ENCODE measurements at places on chromosomes 4 and X.

DNA sequence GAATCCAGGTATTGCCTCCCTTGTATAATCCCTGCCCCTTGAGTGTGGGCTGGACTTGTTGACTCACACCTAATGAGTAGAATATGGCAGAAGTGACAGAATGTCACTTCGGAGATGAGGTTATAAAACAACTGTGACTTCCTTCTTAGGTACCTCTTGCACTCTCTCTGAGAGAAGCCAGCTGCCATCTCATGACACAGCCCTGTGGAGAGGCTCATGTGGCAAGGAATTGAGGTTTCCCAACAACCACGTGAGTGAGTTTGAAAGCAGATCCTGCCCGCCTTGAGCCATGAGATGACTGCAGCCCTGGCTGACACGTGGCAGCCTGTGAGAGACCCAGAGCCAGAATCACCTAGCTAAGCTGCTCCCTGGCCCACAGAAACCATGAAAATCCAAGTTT lies 13.5 kb downstream of the ASB11 start:
- DNase-seq, result no peak

DNA sequence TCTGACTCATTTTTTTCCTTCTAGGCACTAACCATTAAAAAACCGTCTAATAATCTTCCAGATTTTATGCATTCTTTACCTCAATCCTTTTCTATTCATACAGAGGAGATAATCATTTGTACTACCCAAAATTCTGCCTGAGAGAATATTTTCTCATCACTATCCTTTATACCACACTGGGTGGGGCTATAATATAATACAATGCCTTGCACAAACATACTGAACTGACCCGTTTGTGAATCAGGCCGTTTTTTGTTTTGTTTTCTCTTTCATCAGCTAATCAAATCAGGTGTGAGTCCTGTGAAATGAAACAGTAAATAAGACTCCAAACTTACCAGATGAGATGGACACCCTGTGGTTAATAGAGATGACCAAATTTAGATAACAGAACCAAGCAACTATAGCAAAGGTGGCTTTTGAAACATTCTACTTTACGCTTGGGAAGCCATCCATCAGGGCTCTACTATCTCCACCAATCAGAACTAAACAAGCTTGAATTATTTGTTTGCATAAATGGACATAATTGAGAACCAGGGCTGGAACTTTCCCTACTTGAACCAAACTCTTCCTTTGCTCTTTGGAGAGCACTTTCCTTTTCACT lies 573.0 kb downstream of the GABRG1 start:
- DNase-seq, result no peak

- DNase-seq, result no peak
Measured at GRCh38 chr4:1274871-1275270, 14.8 kb upstream of the MAEA start.

DNA sequence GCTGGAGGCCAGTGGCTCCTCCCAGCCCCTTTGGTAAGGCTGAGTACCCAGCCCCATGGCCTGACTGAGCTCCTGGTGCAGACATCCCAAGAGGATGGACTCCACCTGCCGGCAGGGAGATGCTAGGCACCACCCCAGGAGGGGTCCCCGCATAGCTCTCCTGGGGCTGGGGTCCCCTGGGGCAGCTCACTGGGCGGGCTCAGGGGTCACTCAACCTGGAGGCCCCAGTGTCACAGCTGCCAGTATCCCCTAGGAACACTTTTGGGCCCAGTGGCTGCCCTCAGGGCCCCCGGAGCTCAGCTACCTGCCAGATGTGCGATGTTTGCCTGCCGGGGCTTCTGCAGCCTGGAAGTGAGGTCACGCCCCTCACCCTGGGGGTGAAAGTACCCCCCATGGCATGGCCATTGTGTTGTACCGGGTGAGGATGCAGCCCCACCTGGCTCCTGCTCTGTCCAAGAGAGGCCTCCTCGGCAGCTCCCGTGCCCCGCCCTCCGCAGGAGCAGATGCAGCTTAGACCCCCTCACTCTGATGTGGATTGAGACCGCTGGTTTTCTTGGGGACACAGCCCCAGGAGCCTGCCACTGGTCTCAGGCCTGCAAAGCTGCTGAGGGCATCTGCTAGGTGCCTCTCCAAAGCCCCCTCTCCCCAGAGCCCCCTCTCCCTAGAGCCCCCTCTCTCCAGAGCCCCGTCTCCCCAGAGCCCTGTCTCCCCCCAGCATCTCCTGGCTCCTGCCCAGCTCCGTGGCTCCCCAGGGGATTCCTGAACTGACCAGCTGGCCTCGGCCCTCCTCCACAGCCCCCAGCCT lies 6.7 kb upstream of the HGFAC start:
- no peak for DNase-seq

DNA sequence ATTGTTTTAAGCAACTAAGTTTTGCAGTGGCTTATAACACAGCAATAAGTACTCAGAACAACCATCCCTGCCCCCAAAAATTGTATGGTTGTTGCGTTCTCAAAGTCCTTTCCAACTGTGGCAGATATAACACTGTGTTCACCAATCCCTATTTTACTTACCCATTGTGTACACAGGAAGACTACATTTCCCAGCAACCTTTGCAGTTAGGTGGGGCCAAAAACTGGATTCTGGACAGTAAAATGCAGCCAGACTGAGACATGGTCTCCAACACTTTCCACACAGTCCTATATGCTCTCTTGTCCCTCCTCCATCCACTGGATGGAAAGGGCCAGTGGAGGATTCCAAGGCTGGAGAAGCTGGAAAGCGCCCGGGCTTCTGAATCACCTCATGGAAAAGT lies 523.6 kb downstream of the BCOR start:
- no peak for DNase-seq

GRCh38 chr4:92733231-92733630 lies 429.5 kb downstream of the GRID2 start:
- DNase-seq, result no peak

DNA sequence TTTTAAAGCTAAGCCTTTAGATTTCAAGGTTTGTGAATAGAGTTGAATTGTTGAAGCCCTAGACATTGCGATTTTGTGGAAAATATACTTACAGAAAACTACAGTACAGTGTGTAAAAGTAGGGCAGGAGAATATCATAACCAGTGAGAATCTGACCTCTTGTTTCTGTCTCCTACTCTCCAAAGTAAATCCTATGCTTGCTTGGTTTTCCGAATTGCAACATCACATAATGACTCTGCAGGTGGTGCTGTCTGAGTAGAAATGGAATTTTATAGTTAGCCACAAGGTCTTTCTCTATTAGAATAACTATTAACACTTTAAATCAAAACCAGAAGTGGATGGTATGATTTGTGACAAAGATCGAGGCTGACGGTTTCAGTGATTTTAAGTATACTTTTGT lies 505.6 kb downstream of the RAPGEF2 start:
- DNase-seq, result no peak

- no peak for DNase-seq
Measured at GRCh38 chr4:526189-526909, 27.3 kb downstream of the PIGG start.

GRCh38 chr4:107825072-107825824 lies 516 bp downstream of the SGMS2 start:
- no peak for DNase-seq

- DNase-seq, result no peak
Measured at GRCh38 chrX:37677243-37677642, 8.3 kb upstream of the XK start.

- DNase-seq, result no peak
Measured at GRCh38 chr4:118273642-118274041, 79.2 kb downstream of the PRSS12 start.

GRCh38 chr4:153142700-153143438 lies 61.4 kb upstream of the TRIM2 start:
- peak; percentile 27 for DNase-seq

- DNase-seq, result no peak
Measured at GRCh38 chr4:159395693-159396092, 292.8 kb downstream of the RAPGEF2 start.

GRCh38 chrX:12309744-12310076 lies 171.4 kb downstream of the FRMPD4 start:
- DNase-seq, result no peak

DNA sequence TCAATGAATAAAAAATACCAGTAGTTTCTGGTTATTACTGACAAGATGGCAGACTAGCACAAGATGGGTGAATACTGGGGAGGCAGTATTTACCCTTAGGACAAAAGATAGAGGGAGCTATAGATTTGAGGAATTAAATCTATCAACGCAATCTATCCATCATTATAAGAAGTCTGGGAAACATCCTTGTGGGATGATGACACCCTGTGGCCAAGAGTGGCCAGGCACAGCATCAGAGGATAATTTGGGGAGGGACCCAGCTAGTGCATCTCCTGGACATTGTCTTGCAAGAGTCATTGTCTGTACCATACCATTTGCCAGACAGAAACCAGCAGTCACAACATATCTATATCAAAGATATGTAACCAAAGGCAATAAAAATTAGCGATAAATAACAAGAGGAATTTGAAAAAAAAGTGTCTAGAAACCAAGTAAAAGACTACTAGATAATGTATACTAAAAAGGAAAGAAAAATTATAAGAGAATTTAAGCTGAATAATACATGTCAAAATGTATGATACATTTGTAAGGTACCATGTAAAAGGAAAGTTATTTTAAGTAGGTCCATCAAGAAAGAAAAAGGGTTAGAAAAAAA lies 22.9 kb downstream of the KCTD8 start:
- DNase-seq, result no peak

DNA sequence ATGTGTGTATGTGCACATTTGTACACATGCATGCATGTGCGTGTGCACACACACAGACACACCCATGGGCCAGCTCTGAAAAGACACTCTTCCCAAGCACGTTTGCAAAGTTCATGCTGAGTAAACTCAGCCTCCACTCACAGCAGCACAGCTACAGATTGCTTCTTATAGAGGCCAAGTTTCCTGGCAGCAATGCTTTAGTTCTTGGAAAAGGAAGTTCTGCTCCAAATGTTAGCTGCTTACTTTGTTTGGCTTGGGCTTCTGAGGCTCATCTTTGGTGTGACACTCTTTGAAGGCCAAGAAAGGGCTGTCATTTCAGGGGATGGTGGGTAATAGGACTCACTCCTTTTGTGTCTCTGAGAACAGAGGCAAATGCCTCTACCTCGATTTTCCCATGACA lies 6.6 kb downstream of the PLP1 start:
- DNase-seq, result no peak

DNA sequence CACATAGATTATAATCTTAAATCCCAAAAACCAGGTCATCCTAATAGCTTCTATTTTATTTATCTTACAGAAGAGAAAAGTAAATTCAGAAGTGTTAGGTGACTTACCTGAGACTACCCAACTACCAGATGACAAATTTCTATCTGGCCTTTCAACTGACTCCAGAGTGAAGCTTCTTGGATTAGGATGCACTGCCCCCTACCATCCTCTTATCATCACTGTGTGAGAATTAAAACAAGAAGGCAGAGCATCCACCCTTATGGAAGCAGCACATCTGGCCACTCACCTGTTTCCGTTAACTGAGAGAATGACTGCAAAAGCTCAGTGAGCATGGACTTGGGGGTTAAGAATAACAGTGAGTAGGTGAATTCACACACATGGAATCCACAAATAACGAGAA lies 502.6 kb upstream of the TECRL start:
- DNase-seq, result no peak

- DNase-seq, result no peak
Measured at GRCh38 chr4:163237856-163238255, 71.2 kb upstream of the NAF1 start.

- DNase-seq, result no peak
Measured at GRCh38 chr4:96602661-96603060, 762.8 kb downstream of the PDHA2 start.

DNA sequence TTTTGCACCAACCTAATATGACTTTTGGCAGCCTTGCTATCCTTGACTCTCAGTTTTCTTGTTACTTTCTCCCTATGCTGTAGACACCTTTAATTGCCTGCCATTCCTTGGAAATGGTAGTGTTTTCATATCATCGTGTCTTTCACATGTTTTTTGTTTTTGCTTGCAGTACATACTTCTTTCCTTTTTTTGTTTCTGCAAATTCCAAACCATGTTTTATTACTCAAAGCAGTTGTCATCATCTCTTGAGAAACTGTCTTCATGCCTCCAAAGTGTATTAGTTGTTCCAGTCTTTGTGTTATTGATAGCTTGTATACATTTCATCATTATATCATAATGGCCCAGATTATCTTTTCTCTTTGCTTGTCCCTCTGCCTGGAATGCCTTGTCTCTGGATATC lies 57.1 kb downstream of the PDLIM5 start:
- no peak for DNase-seq

- DNase-seq, result no peak
Measured at GRCh38 chr4:100641336-100641735, 123.5 kb upstream of the EMCN start.

GRCh38 chr4:121714548-121714947 lies 17.8 kb upstream of the ANXA5 start:
- DNase-seq, result no peak

DNA sequence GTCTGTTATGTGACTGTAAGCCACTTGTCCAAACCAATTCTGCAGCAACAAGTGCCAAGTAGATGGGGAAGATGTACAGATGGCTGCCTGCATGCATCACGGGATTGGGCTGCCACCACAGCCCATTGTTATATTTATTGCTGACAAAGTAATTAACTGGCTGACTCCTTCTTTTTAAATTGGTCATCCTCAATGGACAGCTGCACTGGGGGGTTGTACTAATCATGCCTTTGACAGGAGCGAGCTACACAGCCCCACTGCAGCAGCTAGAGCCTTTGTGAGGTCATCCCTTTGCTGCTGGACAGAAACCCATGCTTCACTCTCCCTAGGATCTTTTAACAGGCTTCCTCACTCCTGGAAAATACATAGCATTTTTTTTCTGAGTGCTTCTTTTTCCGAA lies 146.7 kb upstream of the CXXC4 start:
- DNase-seq, result no peak

GRCh38 chr4:83692028-83692427 lies 156.1 kb downstream of the GPAT3 start:
- no peak for DNase-seq

DNA sequence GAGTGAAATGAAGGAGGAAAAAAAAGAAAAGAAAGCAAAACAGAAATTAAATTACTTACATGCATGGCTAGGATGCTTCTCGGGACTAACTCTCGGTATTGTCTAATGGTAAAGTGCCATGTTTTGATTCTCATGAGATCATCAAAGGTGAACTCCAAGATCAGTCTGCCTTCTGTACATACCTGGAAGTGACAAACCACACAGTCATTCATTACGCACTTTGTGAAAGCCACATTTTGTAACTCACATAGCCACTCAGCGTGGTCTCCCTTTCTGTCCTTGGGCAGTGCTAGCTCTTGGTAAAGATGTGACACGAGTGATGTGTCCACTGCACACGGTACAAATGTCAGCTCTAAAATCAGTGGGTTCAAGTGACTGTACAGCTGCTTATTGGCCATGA lies 309.8 kb downstream of the LDB2 start:
- no peak for DNase-seq

GRCh38 chr4:83307920-83308319 lies 23.3 kb upstream of the COQ2 start:
- DNase-seq, result no peak

GRCh38 chr4:110484767-110485166 lies 8.8 kb downstream of the ENPEP start:
- DNase-seq, result no peak

DNA sequence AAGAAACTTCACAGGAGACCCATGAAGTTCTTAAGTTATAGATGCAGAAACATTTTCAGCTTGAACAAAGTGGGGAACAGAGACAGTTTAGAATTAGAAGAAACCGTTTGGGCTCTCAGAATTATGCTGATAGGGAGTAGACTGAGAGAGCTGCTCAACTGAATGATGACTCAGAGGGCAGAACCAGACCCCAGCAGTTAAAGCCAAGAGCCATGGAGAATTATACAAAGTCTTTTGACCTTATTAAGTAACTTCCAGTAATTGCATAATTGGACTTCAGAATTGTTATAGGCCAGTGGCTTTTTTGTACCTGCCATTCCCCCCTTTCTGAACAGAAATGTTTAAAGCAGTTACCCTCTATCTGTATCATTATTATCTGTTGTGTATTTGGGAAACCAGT lies 642.1 kb downstream of the CCSER1 start:
- no peak for DNase-seq
